ENCODE measurements at places on chromosomes 2 and 18.

DNA sequence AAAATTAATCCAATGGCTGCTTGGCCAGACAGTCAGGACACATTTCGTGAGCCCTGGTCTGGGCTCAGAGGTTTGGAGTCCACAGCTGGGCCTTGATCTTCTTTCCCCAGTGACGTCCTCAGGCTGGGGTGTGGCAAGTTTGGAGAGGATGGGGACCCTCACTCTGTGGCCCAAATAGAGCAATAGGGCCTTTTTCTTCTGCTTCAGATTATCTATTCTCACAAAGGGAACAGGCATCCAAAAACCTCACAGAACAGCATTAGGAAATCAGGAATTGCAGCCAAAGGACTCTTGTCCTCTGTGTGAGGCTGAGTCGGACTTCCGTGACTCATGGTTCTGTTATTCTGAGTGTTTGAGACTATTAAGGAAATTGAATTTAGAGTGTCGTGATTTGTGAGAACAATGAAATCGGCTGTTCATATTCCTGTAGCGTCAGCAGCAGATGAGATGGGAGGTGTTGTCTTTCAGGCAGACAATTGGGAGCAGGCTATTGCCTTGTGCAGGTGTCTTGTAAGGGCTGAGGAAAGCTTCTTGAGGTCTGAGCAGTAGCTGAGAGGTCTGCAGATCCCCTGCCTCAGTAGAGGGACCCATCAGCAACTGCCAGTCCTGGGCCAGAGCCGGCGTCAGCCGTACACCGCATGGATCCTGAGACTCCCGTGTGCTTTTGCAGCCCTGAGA is 113.8 kb downstream of the SH3RF3 start:
- DNase-seq, result no peak

DNA sequence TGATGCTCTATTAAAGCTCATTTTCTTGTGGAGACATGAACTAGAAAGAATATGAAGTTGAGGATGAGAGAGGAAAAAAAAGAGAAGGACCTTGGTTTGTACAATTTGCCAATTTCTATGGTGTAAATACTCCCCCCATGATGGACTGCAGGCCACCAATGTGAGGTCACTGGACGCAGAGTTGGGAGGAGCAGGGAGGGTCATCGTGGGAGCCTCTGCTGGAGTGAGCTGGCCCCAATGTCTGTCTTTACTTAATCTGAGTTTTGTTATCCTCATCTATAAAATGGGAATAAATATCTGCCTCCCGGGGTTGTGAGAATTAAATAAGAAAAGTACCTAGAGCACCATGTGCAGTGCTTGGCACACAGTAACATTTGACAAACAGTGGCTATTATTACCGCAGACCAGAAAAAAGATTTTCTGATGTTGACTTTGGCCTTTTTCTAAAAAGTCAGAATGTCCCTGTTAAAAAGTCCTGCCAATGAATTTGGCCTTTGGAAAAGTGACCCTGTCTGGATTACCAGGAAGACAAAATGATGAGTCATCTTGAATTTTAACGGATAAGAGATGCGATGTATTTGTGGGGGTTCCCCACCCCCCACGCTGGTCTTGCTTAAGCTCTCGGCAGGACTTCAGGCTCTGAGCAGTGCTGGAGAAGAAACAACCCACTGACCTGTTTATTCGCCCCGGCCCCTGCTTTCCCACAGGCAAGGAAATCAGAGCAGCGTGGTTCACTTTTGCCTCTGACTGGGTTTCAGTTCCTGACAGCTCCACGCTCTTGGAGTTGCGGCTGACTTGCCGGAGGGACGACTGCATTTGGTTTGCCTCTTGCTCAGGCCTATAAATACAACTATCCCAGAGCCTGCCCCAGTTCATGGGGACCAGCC is 50.3 kb upstream of the FOSL2 start:
- no peak for DNase-seq

DNA sequence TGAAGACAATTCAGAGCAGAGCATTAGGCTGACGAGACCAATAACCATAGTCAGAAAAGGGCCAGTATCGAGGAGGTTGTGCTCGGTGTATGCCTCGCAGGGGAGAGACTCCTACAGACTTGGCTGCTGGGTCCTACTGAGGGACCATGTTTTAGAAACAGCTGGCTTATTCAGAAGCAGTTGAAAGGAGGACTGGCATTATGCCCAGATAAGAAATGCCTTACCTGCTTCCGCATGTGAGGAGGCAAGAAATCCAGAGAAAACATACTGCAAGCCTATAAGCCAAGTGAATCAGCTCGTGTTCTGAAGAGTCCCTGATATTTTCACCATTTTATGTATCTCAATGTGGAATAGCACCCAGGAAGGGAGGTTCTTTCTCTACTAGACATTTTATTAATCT is 434.7 kb downstream of the GRB14 start:
- DNase-seq, result no peak

DNA sequence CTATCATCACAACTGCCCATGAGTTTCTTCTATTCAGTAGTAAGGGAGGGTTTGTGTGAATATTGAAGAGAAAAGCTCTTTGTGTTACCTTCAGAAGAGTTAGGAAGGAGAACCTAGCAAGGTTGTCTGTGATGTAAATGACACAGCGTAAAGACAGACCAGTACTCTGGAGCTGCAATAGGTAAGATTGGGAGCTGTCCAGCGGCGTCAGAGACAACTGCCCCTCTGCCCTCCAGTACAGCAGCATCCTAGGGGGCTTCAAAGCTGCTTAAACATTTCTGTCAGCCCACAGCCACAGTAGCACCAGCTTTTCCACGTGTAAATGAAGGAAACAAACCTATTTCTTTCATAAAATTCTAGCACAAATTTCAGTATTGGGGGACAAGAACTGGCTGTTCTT is 34.5 kb downstream of the NYAP2 start:
- no peak for DNase-seq

DNA sequence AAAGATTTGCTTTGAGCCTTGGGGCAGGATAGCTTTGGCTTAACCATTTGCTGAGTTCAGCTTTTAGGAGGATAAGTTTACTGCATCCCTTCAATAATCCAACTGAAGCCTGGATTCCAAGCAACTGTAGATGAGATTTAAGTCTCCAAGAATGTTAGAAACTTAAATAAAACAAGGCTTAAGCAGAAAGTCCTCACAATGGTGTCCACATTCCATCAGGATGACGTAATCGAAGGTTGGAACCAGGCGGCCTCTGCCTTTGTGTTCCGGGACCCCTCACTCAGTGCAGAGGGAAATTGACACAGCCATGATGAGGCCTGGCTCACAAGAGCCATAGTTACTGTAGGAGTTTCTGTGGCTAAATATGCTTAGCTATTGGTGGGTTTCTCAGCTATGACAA is 260.4 kb downstream of the LPIN1 start:
- DNase-seq, result no peak

DNA sequence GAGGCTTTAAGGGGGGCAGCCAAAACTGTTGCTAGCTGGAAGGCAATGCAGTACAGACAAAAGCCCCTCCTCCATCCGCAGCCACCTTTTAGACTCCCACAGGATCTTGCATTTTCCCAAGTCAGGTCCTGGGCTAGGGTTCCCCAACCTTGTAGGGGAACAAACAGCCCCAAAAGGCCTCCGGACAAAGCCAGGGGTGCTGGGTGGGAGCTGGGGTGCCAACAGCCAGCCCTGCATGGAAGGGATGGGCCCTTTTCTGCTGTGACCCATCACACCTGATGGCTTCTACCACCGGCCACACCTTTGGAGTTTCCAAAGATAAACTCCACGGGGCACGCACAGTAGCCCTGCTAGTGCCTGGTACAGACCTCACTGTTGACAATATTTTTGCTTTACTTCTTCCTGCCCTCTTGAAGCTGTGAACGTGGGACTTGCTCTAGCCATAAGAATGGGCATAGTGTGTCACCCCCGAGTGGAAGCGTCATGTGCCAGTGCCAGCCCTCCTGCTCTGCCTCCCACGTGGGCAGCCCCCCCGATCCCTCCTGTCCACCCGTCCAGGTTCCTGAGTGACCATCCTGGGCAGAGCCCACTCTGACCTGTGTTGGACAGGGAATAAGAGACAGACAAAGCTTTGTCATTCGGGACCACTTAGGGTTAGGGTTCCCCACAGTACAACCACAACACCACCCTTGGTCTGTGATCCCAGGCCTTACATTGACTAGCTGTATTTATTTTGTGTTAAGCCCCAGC is 18.8 kb downstream of the TUBB6 start:
- DNase-seq, result no peak

DNA sequence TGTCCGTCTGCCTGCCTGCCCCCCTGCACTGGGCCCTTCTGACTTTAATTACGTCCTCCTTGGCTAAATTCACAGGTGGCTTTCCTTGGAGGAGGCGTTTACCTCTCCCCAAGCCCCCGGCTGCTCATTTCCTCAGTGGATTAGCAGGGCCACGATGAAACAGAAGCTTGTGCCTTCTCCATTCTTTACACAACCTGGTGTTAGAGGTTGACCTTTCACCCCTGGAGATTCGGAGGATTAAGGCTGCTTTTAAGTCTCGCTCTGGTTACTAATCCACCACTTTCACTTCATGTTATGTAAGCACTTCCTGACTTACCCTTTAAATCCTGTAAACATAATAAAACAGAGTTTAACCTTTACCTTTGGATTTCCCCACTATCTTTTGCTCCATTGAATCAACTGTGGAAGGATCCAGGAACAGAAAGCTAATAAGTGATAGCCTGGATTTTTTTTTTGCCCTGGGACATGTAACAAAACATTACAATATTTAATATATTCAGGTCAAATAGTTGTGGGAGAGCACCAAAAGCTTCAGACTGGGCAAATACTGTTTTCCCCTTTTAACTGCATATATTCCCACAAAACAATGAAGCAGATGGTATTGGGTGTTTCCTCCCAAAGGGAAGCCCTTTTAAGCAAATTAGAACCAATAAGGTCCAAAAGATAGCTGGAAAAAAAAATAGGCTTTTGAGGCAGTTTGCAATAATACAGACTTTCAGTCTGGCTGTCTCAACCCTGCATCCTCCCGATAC is 370.2 kb downstream of the EN1 start:
- DNase-seq, result no peak

DNA sequence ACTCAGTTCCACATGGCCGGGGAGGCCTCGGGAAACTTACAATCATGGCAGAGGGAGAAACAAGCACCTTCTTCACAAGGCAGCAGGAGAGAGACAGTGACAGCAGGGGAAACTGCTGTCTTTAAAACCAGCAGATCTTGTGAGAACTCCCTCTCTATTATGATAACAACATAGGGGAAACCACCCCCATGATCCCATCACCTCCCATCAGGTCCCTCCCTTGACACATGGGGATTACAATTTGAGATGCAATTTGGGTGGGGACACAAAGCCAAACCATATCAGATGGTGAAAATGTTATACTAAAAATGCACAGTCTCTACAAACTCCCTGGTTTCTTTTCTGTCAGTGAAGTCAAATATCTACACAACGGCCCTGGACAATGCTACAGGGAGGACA is 9.2 kb downstream of the TMEM18 start:
- DNase-seq, result no peak

DNA sequence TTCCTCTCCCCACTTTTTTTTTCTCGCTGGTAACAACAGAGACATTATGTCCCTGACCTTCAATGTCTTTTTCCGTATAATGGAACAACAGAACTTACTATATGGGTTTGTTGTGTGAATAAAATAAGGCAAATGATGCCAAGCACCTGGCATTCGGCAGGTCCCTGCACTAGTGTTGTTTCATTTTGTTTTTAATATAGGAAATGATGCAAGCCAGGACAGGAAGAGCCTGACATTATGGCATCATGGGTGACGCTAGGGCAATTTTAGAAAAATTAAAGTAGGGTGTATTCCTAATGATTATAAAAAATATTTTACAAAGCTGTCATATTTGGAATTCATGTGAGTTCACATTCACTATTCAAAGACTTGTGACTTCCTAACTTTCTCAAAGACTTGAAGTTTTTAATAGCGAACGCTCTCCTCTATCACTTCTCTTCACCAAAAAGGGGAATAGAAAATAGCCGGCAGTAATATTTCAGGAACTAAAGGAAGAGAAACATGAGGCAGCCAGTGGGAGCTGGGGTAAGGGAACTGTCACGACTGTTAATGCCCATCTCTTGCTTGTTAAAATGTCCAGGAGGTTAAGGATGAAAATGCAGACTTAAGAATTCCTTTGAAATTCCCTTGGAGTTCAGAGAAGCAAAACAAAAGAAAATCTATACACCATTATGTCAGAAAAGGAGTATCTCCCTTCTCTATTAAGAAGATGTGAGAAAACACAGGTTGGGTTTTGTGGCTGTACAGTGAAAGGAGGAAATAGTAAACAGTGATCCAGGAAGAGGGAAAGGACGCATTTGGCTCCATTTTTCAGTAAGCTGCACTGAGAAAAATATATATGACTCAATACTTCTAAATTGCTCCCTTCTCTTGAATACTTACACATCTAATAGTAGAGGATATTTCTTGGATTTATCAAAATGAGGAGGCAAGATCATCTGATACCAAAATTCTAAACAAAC is 60.2 kb downstream of the DPP4 start:
- DNase-seq, result peak; percentile 46

- DNase-seq, result no peak
These were observed 127.8 kb downstream of the ZNF521 start for GRCh38 chr18:25223899-25224886.

GRCh38 chr2:239378918-239379640 is 21.7 kb downstream of the HDAC4 start:
- no peak for DNase-seq

DNA sequence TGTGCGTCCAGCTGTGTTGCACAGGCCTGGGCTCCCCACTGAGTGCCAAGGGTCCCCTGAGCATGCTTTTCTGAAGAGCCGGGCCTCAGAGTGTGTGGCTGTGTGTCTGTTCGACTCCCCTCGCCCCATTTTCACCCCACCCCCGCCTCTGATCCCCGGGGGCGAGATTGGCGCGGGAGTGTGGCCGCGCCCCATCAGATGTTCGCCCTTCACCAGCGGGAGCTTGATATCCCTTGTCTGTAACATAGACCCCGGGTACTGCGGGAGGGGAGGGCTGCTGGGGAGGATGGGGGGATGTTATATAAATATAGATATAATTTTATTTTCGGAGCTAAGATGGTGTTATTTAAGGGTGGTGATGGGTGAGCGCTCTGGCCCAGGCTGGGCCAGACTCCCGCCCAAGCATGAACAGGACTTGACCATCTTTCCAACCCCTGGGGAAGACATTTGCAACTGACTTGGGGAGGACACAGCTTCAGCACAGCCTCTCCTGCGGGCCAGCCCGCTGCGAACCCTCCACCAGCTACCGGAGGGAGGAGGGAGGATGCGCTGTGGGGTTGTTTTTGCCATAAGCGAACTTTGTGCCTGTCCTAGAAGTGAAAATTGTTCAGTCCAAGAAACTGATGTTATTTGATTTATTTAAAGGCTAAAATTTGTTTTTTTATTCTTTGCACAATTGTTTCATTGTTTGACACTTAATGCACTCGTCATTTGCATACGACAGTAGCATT is 1.5 kb downstream of the RHOB start:
- DNase-seq, result peak; percentile 73

DNA sequence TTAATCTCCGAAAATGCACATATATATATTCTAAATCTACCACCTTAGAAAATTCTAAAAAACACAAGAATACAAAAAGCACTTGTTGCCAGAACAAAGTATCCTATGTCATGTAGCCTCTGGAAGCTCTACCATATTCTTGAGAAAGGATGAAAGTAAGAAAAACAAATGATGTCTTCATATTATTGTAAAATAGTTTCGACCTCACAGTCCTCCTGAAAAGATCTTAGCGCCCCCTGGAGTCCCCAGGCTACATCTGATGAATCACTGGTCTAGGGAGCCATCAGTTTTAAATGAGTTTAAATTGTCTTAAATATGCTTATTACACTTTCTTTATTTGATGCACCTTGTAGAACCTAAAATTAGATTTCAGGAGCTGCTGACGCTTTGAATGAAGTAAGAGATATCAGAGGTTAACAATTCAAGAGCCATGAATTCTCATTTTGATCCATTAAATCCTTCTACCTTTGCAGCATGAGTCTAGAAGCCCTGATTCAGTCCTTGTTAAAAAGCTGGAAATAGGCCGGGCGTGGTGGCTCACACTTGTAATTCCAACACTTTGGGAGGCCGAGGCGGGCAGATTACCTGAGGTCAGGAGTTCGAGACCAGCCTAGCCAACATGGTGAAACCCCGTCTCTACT is 138.8 kb downstream of the MCFD2 start:
- peak; percentile 35 for DNase-seq
